Progenitor cell of endocrine pancreas (in vitro differentiated cells): ENCODE measurements at places on chromosomes 4 and X. TPM values are rescaled to one million over a fixed set of nuclear protein-coding genes. Genes with fewer than 3 reads are reported as not detected.

DNA sequence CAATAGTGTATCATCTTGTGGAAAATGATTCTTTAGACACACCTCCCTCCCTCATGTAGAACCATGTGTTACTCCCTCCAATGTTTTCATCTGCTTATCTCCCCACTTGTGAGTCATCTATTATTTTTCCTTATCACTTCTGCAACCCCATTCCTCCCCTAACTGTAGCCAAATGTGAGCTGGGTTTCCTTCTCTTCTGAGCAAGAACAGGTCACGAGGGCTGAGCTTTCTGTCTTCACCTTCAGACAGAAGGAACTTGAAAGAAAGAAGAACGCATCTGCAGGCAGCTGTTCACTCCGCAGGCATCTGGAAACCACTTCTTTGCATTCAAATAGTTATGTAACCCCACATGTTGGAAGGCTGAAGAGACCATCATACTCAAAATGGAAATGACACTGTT is 1.8 kb downstream of the PPP1R2C start:
- no peaks in the 10 kb centered on the region for H3K27me3 ChIP-seq
- no peak overlapping the region for H3K4me3 ChIP-seq
- no peaks in the 10 kb centered on the region for H3K4me1 ChIP-seq
- H3K36me3 ChIP-seq: peaks cover 4% of the 10 kb centered on the region
- no peak overlapping the region for H3K27ac ChIP-seq
- no peak for DNase-seq

Gene MID1IP1
- total RNA-seq: 29.7 and 31.1 TPM in 2 replicates

Gene ARMCX4
- 19.7 and 21.9 TPM in 2 replicates for total RNA-seq

Gene MAMLD1
- total RNA-seq: 4.4 TPM in 2 replicates

Gene NSUN7
- 17.5 and 20.1 TPM in 2 replicates for total RNA-seq
